ENCODE measurements at places on chromosomes 4 and X.

DNA sequence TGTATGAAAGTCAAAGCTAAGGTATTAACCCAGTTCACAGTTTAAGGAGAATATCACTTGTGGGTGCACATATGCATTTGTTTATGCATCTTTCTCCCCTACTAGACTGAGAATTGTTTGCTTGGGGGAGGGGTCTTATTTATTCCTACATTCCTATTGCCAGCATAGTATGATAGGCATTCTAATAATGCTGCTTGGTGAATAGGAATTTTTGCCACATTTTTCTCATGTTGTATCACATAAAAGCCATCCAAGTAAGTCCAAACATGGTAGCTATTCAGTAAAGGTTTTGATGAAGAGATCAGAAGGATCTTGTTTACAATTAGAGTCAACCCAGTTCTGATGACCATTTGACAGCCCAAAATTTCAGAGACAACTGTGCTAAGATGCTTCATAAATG, 48.6 kb downstream of the ASB9 start:
- DNase-seq, result no peak

DNA sequence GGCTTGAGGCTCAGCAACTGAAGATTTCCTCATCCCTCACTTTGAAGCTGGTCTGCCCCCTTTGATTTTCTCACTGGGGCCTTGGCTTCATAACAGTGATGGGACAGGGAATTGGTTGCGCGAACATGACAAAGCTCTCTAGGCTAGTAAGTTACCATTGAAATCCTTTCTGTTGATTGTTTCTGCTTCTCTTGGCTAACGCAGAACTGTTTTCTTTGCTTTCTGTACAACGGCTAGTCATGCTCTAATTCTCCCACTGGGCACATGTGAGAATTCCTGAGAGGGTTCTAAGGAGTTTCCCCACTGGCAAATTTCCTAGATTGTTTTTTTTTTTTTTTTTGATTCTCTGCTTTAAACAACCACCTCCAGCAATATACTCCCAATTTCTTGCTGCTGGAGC, 738.6 kb downstream of the PCDH7 start:
- DNase-seq, result no peak

DNA sequence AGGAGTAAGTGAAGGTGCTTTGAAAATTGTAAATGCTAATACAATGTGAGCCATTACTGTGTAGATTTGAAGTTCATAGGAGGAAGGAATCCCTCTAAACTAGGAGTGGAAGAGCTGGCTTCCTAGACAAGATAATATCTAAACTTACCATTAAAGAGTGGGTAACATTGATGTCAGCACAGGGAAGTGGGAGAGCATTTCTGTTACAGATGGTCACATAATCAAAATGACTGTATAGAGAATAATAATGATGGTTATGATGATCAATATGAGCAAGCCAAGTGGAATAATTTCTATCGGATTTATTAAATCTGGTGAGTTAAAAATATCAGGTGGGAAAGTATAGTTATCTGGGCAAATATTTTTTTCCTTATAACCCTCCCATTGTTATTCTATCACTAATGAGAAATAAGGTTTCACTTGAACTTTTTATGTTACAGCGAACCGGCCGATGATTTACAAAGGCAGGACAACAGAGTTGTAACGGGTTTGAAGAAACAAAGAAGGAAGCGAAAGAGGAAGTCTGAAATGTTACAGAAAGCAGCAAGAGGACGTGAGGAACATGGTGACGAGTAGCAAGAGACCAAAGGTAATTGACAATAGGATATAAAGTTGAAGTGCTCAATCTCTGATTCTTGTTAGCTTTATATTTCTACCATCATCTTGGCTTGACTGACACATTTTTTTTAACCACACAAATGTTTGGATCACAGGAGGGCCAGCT, 43.5 kb downstream of the FMR1NB start:
- no peak for DNase-seq

- no peak for DNase-seq
These were observed 522 bp downstream of the FNIP2 start for GRCh38 chr4:158769175-158769921.

GRCh38 chr4:76022031-76022430, 1.3 kb downstream of the CXCL10 start:
- no peak for DNase-seq

DNA sequence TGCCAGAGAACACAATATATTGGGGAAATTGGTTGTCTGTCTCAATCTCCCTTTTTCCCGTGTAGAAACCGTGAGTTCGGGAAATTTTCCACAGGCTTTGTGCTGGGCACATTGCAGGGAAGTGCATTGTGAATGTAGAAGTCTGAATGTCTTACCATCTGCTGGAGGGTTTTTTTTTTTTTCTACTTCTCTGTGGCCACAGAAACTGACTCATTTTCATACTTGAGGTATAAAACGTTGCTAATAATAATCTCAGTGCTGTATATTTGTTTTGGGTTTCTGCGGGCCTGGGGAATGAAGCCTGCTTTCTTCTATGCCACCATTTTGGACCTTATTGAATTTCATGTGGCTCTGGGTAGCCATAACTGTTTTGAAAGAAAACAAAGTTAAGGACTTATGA, 1001.2 kb downstream of the STIM2 start:
- no peak for DNase-seq

GRCh38 chrX:17697191-17697590, 40.1 kb upstream of the SCML1 start:
- peak; percentile 16 for DNase-seq

DNA sequence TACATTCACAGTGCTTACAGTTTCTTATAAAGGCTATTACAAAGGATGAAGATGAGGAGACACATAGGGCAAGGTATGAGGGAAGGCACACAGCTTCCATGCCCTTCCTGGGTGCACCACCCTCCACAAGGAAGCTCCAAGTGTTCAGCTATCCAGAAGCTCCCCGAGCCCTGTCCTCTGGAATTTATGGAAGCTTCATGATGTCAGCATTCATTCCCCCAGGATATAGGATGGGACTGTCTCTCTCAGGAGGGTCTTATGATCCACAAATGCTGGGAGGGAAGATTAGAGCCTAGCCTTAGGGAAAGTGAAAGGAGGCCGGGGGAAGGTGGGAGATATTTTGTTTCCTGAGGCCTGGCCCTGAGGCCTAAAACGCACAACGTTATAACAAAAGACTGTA, 236.0 kb downstream of the ANK2 start:
- DNase-seq, result no peak

DNA sequence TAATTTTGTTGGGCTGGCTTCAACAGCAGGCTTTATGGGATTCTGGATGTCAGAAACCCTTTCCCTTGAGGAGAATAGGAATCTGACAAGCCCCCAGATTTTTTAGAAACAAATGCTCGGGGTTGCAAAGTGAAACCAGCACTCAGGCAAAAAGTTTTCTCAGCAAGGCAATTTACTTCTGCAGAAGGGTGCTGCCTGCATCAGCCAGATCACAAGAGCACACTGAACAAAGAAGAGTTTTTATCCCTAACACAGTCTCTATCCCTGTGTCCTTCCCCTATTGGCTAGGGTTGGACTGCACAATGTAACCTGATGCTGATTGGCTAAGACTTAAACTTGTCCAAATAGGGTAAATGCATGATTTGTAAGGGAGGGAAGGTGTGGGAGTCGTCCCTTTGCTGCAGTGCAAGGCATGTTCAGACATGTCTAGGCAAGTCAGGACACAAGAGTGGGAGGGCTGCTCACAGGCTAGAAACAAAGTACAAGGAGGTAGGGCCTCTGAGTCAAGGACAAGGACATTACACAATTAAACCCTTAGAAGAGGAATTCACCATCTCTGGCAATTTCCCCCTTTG, 175.8 kb downstream of the CCNG2 start:
- DNase-seq, result no peak

DNA sequence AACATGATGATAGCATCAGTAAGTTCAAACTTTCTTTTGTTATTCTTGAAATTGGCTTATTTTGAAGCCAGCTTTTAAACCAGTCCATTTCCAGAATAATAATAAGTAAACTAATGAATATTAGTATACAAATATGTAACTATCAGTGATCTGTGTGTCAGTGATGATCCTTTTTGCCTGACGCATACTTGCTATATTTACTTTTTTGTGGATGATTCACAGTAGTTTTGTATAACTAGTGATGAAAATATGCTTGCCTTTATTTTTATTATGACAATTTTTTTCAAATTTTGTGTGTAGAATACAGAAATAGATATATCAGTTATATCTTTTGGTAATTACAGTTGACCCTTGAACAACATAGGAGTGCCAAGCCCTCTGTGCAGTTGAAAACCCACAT, 49.5 kb downstream of the USP53 start:
- DNase-seq, result no peak

GRCh38 chr4:10737337-10737736, 52.8 kb upstream of the CLNK start:
- DNase-seq, result no peak

- DNase-seq, result peak; percentile 84
These were observed 75.5 kb downstream of the CASP3 start for GRCh38 chr4:184573701-184574100.

DNA sequence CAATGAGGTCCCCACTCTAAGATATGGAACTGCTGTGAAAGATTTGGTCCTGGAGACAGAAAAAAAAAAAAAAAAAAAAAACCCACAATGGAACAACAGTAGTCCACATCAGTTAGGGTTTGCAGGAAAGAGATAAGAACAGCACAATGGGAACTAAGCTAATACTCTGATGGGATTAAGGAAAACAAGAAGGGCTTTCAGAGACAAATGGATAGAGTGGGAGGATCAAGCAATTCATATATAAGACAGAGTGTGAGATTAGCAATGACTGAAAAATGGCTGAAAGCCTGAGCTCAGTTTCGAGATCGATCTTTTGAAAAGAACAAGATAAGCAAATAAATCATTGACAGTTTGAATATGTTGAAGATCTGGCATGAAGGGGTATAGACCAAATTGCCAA, 188.4 kb upstream of the TRPC5 start:
- no peak for DNase-seq

- no peak for DNase-seq
These were observed 2.3 kb downstream of the VEGFC start for GRCh38 chr4:176790398-176790797.

- DNase-seq, result no peak
These were observed 9.4 kb downstream of the TBC1D25 start for GRCh38 chrX:48548871-48549270.

DNA sequence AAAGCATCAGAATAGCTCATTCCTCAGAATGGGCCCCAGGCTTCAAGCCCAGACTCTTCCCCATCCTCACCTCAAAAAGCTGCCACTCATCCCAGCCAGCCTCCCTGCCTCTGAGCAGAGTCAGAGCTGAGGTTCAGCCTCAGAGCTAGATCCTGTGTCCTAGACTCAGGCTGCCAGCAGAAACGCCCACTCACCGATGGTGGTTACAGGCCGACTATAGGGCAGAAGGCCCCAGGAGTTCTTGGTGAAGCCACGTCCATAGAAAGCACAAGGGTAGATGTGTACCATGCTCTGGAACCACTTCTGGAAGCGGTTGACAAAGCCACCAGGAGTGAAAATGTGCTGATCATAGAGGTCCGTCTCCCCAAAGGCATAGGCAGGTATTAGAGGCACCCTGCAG, 7.7 kb downstream of the AWAT2 start:
- no peak for DNase-seq

- DNase-seq, result no peak
These were observed 11.7 kb upstream of the CLDN34 start for GRCh38 chrX:9955506-9955905.

DNA sequence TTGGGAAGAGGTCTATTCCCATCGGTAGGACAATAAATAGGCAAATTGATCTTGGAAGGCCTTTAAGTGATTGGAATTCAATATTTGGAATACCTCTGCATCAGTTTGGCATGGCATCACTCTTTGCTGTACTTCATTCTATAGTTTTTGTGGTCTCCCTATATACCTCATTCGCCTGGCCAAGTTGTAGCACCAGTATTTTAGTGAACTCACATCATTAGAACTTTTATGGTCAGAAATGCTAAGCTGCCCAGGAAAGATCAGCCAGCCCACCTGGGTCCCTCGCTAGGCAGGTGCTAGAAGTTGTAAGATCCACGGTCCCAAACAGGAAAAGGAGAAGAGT, 40.3 kb downstream of the ZCCHC13 start:
- no peak for DNase-seq

GRCh38 chrX:51336584-51336983, 4.0 kb downstream of the NUDT10 start:
- peak; percentile 20 for DNase-seq

- no peak for DNase-seq
These were observed 177.4 kb upstream of the HS3ST1 start for GRCh38 chr4:11606078-11606477.

- no peak for DNase-seq
These were observed 36.8 kb upstream of the NAA11 start for GRCh38 chr4:79362626-79363025.

DNA sequence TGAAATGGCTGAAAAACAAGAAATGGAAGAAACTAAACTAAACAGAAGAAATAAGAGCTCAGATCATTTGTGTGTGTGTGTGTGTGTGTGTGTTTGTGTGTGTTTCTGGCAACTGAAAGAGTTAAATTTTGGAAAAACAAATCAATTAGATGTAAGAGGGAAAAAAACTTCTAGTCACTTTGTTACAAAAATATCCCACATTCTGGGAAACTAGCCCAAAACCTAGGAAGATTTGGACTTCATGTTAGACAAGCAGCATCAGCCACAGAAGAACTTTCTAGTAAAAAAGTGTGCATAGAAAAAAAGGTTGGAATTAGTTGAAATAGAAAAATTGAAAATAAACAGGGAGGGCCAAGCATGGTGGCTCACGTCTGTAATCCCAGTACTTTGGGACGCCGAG, 111.6 kb upstream of the PRKG2 start:
- no peak for DNase-seq

- DNase-seq, result no peak
These were observed 65.6 kb downstream of the JAKMIP1 start for GRCh38 chr4:6134612-6135220.

DNA sequence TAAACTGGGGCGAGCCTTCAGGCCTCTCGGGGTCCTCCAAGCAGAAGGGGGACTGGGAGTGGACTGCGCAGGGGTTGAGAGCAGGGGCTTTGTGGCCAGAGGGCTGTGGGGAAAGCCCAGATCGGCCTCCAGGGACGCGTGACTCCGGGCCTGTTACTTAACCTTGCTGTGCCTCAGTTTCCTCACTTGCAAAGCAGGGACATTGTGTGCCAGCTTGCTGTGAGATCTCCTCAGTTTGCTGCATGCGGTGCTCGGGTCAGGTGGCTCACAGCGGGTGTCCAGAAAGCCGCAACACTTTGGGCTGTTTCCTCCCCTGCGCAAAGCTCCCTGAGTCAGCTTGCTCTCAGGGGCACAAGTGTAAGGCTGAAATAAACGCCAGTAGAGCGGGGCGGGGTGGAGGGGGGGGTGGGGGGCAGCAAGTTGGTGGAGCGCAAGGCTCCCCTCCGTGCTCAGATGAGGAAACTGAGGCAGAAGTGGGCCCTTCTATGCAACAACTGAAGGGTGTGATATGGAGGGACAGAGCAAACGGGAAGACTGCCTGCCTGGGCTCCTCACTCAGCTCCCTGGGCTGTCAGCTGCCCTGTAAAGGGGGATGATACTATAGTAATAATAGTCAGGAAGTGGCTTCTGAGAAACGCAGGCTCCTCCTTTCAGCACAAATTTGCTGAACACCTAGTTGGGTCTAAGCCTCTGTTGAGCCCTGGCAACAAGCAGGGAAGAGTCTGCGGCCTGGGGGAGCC, 101.0 kb downstream of the HMX1 start:
- DNase-seq, result no peak

- no peak for DNase-seq
These were observed 31.7 kb downstream of the SORCS2 start for GRCh38 chr4:7224001-7224400.

- no peak for DNase-seq
These were observed 44.9 kb upstream of the SMAD1 start for GRCh38 chr4:145436796-145437195.
